ENCODE measurements at places on chromosomes 11 and 22.

- no peak for DNase-seq
These were observed 563 bp downstream of the GATD1 start for GRCh38 chr11:776561-777287.

DNA sequence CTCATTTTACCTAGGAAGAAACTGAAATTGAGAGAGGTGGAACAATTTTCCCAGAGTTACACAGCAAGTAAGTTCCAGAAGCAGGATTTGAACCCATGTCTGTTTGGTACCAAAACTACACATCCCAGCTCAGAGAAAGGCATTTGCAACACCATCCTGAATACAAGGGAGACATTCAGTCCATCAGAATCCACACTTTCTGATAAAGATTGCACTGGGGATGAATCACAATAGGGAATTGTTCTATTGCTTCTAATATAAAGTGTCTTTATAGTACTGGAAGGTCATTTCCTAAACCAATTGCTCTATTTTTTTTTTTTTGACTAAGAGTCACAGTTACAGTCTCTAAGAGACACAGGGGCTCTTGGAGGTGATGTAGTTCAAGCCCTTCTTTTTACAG is 208.1 kb upstream of the CADM1 start:
- DNase-seq: no peak

- DNase-seq: no peak
These were observed 64.5 kb downstream of the CCDC73 start for GRCh38 chr11:32729976-32730375.

- DNase-seq: no peak
These were observed 71.8 kb downstream of the PRCP start for GRCh38 chr11:82828472-82828871.

- DNase-seq: no peak
These were observed 230.3 kb downstream of the ETS1 start for GRCh38 chr11:128357073-128357472.

DNA sequence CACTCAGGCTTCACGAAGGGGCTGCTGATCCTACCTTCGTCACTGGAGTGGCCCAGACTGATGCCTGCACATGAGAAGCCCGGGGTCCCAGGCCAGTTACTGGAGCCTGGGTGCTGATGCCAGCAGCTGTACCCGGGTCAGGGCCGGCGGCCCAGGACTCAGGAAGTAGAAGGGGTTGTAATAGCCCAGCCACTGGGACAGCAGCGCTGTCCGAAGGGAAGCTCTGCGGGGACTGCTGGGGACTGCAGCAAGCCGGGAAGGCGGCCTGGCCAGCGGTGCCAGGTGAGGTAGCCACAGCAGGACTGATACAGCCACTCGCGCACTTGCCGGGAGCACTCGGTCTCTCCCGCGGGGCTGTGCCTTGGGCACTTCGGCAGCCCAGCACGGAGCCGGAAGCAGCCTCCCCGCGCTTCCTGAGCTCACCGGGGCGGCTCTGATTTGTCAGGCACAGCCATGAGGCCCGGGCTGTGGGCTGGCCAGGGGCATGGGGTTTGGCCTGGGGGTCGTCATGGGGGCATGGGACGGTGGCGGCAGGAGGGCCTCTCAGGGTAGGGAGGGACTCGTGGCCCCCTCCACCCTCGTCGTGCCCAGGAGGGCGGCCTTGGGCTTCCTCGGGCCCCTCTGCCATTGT is 13.9 kb upstream of the OR8K1 start:
- DNase-seq: no peak

DNA sequence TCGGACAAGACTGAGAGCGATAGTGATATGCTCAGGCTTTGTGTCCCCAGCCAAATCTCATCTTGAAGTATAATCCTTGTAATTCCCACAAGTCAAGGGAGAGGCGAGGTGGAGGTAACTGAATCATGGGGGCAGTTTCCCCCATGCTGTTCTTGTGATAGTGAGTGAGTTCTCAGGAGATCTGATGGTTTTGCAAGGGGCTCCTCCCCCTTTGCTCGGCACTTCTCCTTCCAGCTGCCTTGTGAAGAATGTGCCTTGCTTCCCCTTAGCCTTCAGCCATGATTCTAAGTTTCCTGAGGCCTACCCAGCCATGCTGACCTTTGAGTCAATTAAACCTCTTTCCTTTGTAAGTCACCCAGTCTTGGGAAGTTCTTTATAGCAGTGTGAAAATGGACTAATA is 7.5 kb upstream of the FOLR2 start:
- no peak for DNase-seq

- no peak for DNase-seq
These were observed 4.3 kb upstream of the DGCR6L start for GRCh38 chr22:20324139-20324516.

- DNase-seq: no peak
These were observed 39.0 kb downstream of the PDGFD start for GRCh38 chr11:104124979-104125378.

All from NCI-H1436 treated with DMSO at 0.1 percent for 48 hours (cell line).